ENCODE measurements at places on chromosomes 16 and 17. TPM values are rescaled to one million over a fixed set of nuclear protein-coding genes. Genes with fewer than 3 reads are reported as not detected.
A peak's percentile ranks its signal among the peaks of the same experiment; 100 is the strongest.

DNA sequence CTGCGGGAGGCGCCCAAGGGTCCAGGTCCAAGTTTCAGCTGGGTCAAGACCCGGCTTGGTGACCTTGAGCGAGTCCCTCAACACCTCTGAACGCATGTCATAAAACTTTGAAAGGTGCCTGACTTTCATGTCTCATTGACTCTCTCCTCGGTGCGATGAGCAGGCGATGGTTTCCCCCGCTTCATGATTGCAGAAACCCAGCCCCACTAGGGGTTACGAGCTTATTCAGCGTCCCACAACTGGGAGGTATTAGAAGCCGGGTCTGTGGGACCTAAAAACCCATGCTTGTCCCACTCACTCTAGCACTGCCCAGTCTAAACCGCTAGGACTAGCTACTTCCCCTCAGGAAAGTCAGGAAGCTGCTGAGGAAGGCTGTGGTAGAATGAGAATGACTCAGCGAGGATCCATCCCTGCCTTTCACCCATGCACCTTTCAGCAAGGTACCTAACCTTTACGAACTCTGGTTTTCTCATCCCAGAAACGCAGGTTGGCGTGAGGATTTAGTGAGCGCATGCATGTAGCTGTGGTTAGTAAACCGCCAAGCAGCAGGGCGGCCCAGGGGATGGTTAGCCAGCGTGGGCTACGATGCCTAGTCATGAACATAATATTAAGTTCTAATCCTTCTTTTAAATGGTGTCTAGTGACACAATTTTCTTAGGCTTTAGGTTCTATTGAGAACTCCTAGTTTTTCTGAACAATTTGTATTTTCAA lies 26.2 kb upstream of the RFFL start:
- no peak for DNase-seq

DNA sequence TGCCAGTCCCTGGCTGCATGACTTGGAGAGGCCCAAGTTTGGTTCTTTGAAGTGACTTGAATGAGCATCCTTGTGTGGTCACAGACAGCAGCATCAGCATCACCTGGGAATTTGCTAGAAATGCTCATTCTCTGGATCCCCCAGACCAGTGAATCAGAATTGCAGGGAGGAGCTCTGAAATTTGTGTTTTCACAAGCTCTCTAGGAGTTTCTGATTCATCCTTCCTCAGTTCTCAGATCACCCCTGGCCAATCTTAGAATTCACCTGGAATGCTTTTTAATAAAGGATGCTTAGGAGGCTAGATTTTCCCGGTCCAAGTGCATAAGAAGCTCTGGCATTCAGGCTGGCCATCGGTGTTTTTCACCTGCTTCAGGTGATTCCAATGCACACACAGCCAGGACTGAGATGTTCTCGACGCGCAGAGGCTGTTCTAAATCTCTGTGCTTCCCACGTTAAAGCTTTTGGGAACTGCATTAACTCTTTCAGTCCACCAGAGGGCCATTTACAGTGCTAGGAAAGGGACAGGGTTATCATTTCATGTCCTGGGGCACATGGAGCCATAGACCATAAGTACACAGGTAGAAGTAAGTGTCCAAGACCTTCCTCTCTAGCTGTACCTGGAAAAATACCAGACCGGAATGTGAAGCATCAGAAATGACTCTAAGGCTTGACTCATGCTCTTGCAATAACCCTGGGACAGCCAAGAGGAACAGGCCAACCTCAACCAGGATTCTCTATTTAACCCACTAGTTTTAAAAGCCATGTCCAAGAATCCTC lies 85.7 kb upstream of the XYLT1 start:
- DNase-seq: no peak

DNA sequence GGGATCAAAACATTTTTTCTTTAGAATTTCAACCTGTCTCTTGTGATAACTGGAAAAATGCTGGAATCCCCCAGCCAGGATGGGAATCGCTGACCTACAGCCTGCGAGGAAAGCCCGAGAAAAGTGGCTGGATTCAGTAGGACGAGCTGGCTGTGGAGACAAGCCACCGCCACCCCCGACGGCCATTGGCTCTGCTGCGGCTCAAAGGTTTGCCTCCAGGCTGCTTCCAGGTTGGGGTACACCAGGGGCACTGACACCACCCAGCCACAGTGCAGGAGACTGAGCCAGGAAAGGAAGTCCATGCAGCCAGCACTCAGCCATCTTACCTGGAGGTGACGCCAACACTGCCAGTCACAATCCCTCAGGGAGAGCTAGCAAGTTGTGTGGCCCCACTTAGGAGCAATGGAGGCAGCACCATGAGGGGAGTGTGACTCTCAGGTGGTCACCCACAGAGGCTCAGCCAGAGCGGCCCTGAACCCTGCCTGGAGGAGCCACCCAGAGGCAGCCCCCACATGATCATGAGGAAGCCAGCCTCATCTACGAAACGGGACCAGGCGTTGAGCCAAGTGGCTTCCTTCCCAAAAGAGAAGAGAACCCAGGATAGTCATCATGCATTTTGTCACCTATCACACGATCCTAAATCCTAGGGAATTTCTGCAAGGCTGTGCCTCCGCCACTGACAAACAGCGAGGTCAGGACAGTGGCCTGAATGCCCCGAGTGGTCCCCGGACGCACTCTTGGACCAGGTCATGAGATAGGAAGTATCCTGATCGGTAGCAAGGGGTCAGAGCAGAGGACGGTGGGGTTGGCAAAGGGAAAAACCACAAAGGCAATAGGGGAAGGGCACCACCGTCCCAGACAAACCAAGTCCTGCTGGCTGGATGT lies 84.8 kb downstream of the RBFOX3 start:
- no peak for DNase-seq

DNA sequence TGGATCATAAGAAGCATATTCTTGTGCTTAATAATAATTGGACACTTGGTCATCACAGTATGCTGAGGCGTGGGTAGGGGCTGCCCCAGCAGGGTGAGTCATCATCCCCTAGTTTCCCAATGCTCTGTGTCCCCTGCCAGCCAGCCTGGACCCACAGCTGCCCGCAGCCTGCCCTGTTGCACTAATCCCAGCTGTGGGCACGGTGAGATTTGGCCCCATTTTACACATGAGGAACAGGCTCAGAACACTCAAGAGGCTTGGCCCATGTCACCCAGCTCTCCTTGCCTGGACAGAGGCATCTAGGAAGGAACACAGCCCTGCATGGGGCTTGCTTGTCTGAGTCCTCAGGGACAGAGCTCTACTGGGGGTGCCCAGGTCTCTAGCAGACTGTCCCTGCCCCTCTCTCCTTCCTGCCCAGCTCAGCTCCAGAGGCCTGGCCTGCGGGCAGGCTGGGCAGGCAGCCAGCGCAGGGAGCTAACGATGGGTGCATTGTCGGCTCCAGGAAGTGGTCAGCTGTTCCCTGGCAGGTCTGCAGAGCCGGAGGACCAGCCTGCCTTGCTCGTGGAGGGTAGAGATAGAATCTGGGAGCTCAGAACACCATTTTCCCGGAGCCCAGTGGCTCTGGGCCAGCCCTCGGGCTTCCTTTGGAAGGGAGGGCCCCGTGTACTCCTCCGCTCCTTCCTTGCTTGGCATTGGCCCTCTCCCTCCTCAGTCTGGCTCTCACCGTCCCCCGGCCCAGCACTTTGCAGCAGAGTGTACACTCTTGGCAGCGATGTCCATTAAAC lies 189.4 kb downstream of the RAB11FIP4 start:
- peak; percentile 88 for DNase-seq

DNA sequence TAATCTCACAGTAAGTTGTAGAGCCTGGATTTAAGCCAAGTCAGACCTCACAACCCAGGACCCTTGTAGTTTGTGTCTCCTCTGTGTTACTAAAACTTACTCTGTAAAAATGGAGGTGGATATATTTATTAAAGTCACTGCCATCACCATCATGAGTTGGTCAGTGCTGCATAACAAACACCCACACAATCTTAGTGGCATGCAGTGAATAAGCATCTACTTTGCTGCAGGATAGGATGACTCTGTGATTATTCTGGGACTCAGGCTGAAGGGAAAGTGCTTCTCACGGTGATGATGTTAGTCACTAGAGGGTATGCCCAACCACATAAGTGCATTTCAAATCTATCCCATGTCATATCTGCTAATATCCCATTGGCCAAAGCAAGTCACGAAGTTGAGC lies 398.7 kb downstream of the XYLT1 start:
- no peak for DNase-seq

DNA sequence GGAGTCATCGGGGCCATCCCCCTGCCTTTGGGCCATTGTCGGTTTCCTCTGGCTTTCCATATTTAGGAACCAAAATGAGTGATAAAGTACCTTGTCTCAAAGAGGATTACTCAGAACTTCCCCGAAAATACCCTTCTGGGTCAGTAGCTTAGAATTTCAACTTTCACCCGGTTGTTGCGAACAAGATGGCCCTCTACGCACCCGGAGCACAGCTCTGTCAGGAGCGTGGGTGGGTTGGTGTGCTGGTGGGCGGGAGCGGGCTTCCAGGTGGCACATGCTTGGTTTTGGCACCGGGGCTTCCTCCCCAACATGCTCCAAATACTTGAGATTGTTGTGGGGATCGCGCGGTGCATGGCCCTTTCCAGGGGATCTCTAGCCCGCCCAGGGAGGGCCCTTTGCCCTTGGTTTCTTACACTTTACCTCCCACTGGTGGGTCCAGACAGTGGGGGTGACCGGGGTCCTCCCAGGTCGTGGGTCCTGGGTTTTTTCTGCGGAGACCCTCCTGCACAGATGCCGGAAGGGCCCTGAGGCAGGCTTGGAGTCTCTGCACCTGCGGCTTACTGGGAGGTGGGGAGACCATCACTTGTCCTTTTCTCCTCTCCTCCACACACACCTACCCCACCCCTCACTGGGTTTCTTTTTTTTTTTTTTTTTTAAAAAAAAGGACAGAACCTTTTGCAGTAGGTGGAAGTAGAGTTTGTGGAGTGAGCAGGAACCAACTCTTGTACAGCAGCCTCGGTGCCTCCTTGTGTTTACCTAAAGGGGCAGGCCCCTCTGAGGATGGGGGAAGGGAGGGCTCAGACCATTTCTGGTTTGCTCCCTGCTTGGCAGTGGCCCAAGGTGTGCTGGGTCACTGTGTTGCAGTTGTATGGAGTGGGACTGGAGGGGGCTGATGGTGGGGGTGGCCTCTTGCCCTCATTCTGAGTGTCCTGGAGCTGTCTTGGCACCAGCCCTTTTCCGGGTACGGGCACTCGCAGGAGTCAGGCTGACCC lies 142.1 kb downstream of the SEC14L1 start:
- peak; percentile 73 for DNase-seq

GRCh38 chr17:36592316-36592715 lies 637 bp downstream of the DHRS11 start:
- DNase-seq: no peak

DNA sequence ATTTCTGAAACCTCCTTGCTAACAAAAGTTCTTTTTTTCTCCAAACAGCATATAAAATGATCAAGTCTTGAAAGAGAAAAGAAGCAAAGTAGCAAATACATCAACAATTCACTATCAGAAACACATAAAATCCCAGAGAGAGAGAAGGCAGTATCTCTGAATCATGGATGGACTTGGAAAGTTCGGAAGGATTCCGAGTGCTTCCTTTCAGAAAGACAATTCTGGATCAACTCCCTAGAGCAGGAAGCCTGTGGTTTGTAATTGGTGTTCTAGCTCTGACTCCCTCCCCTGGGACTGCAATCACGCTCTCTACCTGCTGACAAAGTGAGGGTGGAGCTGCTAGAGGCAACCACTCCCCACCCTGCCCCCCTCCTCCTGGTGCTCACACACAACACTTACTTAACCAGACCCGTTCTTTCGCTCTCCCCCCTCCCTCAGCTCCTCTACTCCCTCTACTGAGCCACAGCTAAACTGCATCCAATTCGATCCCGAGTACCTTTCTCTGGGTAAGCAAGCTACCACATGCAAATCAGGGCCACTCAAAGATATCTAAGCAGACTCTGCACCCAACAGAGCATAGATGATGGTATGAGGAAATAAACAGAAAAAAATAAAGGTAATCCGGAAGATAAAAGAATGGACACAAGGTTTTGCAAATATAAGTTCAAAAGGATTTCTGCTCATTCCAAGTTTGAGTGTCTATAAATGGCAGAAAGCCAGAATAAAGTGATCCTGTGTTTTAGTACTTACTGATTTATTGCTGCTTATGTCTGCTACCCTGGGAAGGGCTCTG lies at the start of gene RNF43:
Gene RNF43, minus strand, starts transcription at position 235 of the 793 bp plus-strand sequence. CDS start 1,957 bp downstream, outside the sequence.
- peak; percentile 93 for DNase-seq

GRCh38 chr16:11370084-11370931 lies 25.0 kb downstream of the RMI2 start:
- peak; percentile 68 for DNase-seq

- DNase-seq: no peak
These were observed 455.2 kb upstream of the ZFHX3 start for GRCh38 chr16:73503093-73503492.

- no peak for DNase-seq
These were observed 196.1 kb downstream of the NTN1 start for GRCh38 chr17:9217151-9218056.

DNA sequence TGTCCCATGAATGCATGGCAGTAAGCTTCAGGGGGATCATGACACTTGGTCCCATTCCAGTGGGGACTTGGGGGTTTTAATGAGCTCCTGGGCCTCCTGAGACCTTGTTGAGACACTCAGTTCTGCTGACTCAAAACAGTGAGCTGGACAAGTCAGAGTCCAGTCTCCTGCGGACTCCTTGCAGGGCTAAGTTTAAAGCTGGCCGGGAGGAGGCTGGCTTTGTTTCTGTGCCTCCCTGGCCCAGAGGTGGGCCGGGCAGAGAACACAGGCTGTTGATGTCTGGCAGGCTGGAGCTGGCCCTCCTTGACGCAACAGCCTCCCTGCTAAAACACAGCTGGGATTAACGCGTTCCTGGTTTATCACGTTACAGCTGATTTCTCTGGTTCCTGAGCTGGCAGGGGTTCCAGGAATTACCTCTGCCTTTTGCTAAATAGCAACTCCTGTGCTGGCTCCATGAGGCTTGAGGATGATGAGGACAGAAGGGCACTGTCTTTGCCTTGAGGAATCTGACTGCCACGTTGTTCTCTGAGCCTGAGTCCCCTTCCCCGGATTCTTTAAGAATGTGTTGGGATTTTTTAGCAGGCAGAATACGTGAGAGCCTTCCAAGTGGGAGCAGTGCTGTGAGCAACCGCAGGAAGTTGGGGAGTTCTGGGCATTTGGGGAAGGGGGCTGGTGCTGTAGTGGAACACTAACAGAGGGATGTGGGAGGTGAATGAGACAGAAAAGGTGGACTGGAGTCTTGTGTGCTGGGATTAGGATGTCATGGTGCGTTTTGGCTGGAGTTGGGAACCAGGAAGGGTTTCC lies 2.0 kb downstream of the GPT2 start:
- peak; percentile 40 for DNase-seq

DNA sequence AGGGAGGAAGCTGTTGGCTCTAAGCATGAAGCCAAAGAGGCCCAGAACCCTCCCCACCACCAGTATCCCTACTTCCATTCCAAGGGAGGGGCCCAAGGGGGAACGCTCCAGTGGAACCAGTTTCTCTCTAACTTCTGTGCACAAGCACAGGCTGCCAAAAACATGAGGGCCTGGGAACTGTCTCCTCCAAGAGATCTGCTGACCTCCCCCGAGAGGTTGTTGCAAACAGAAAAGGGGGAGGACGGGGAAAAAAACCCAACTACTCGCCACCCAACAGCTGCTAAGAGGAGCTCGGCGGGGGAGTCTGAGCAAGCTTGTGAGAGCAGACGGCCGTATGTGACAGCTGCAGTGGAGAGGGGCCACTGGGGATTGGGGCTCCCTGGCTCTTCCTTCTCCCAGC lies 15.7 kb upstream of the SLC35B1 start:
- DNase-seq: no peak

- no peak for DNase-seq
These were observed 362.4 kb downstream of the SLC39A11 start for GRCh38 chr17:72730077-72730476.

Gene ADAMTS18
- 0.46 TPM for total RNA-seq

Gene C16orf46
- 1.5 TPM for total RNA-seq

Gene LITAFD
- not detected for total RNA-seq
